ENCODE measurements at places on chromosomes 3 and 15.

- no peak for DNase-seq
Measured at GRCh38 chr3:163523375-163523774, 1554.9 kb downstream of the SI start.

GRCh38 chr3:149844091-149844490 is 31.1 kb downstream of the RNF13 start:
- no peak for DNase-seq

DNA sequence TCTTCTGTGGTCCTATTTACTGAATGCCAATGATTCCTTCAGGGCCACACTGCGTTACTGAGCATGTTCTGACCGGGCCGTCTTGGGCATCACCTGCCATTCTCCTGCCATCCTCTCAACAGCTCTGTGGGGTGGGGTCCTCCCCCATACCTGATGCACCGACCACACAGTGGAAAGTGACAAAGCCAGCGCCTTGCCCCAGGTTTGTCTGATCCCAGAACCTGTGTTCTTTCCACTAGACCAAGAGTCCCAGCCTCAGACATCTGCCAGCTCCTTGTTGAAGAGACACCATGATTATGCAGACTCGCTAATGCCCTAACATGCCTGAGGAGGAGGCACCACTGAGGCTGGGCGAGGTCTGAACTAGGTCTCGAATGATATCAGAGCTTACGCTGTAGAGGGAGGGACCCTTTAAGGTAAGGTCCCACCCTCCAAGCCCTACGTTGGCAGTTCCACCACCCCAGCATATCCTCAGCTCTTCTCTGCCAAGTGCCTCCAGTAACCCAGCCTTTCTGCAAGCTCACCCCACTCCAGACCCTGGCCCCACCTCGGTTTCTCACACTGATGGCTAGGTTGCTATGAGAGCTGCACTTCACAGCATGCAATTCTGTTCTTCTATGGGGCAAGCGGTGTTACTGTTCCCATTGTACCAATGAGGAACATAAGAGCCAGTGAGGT is 29.8 kb upstream of the PLXNA1 start:
- DNase-seq, result no peak

- DNase-seq, result no peak
Measured at GRCh38 chr3:102081572-102082289, 232.4 kb downstream of the NFKBIZ start.

DNA sequence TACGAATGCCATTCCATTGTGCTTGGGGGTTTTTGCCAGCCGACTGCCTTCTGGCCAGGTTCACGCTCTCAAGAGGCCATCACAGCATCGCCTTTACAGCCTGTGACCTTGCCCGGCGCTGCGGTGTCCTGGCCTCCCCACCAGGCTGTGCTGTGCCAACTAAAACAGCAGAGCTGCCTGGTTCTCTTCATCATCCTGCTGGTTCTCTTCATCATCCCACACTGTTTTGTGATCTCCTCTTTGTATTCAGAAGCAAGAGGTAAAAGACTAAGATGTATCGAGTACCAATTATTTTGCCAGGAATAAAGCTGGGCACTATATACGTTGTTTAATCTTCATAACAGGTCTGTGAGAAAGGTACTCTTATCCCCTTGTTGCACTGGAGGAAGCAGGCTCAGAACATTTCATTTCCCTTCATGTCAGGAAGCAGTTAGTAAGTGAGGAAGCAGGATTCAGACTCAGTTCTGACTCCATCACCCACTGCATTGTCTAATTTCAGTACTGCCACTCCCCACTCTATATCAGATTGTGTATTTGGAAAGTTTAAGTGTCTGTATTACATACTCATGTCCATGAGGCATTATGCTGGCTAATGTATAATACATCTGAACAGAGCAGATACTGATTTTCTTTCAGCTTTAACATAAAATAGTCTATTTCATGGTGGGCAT is 92.7 kb downstream of the LRRC28 start:
- no peak for DNase-seq

DNA sequence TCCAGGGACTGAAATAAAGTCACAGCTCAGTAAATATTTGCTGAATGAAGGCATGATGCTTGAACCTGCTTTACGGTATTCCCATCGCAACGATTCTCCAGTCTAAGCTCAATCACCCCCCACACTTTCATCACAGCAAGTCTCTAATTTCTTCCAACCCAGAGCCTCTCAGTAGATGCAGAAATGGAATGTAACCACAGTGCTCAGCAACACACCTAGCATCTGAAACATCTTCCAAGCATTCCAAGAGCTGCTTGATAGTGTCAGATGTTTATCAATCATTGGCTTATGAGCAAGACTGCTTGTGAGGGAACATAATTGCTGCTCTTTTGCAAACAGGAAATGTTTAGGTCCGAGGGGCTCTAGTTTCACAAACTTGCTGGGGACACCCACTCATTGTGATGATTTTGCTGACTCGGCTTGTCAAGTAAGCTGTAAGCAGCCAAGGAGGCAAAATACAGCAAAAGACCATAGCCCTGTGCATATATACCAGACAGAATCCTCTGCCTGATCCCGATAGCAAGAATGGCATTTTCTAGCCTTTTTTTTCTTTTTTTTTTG is 751.2 kb downstream of the NR2F2 start:
- DNase-seq, result no peak

GRCh38 chr3:65861718-65862117 is 177.0 kb downstream of the MAGI1 start:
- no peak for DNase-seq

DNA sequence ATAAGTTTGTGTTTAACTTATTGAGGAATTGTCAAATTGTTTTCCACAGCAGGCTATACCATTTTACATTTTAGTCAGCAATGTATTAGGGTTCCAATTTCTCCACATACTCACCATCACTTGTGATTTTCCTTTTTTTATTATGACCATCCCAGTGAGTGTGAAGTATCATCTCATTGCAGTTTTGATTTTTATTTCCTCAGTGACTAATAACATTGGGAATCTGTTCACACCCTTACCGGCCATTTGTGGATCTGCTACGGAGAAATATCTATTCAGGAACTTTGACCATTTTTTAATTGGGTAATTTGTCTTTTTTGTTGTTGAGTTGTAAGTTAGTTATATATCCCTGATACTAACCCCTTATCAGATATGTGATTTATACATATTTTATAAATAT is 54.8 kb upstream of the LMCD1 start:
- DNase-seq, result no peak

GRCh38 chr3:112813016-112813415 is 33.6 kb downstream of the CD200R1L start:
- no peak for DNase-seq

- no peak for DNase-seq
Measured at GRCh38 chr3:121718205-121718846, 31.2 kb downstream of the GOLGB1 start.

DNA sequence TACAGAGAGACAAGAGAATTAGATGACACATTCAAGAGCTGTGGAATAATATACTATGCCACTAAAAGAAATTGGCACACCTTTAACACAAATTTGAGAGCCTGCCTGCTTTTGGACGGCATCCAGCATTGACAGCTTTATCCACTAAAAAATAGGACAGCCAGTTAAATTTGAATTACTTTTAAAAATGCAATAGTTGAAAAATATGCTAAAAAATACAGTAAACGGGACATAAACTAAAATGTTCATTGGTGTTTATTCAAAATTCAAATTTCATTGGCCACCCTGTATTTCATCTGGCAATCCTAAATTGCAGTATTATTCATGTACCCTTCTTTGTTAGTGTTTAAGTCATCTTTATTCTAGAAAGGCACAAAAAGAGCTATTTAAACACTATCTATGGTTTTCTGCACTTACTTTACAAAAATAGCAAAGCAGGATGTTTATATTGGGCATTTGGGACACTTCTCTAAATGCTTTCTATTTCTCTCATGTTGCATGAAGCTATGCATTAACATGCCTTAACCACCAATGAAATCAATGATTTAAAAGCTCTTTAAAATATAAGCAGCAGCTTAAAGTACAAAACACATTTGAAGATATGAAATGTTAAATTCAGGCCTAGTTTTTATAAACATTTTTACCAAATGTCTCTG is 160.1 kb downstream of the NEK10 start:
- DNase-seq, result no peak

DNA sequence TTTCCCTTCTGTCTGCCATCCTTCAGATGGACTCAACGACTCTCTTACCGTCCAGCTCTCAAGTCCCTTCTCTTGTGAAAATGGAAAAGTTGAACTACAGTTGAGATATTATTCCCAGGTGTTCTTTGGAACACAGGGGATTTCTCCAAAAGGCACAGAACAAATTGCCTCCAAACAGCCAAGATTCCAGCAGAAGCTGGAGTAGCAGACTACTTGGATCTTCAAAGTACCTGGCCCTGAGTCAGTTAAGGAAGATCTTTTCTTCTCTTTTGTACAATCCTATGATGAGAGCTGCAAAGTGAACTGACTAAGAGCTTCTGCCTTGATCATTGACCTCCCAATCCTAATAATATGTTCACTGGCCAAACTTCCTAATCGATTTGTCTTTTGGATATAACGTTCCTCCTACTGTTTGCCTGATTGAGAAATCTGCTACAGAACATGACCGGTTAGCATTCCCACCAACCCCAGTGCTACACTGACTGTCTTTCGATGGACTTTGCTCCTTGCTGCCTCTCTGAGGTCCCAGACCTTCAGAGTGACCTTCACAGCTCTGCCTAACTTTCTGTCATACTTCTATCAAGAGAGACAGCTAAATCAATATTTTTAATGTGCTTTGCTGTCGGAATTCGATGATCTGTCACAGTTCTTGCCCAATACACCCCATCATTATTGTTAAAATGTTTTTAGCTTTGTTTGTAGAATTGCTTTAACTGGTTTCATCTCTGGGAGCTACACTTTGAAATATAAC is 21.9 kb downstream of the PAQR9 start:
- no peak for DNase-seq

- no peak for DNase-seq
Measured at GRCh38 chr3:197256836-197257444, 41.5 kb downstream of the DLG1 start.

DNA sequence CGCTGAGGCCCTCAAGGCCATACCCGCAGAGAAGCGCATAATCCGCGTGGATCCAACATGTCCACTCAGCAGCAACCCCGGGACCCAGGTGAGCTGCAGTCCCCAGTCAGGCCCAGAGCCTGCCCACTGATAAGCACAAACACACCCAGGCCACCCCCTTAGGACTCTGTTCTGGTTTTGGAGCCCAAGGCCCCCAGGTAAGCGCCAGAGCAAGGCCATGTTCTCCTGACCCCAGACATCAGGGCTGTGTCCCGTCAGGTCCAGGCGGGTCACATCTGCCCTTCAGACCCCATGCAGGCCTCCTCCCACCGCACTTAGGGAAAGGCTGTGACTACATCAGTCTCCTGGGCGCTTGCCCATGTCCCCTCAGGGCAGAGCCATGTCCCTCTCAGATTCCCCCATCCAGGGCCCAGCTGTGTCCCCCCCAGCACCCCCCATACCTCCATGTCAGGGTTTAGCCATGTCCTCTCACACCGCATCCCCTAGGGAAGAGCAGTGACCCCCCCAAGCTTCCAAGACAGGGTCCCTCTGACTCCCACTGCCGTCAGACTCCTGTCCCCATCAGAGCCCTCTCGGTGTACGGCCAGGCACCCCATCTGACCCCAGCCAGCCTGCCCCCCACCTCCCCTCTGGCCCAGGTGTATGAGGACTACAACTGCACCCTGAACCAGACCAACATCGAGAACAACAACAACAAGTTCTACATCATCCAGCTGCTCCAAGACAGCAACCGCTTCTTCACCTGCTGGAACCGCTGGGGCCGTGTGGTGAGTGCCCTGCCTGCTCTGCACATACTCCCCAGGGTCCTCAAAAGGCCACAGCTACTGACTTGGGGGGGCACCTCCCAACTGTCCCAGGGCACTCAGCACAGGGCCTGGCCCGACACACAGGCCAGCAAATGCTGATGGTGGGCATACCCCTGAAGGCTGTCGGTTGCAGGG is 1.6 kb downstream of the PARP3 start:
- DNase-seq, result no peak

DNA sequence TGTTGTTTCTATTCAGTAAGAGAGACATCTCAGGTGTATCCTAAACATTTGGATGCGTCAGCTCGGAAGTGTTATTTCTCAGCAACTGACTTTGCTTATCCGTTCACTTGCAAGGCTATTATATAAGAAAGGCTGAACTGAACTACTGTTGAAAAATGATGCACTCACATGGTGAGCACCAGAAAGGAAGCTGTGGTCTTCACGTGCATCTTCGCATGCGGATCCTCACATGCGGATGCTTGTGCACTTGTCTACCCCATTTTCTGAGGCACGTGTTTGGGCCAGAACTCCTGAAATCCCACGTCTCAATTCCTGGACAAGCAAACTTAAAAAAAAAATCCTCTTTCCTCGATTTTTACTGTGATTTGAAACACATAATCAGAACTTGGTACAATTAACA is 63.2 kb downstream of the PDZRN3 start:
- DNase-seq, result no peak

DNA sequence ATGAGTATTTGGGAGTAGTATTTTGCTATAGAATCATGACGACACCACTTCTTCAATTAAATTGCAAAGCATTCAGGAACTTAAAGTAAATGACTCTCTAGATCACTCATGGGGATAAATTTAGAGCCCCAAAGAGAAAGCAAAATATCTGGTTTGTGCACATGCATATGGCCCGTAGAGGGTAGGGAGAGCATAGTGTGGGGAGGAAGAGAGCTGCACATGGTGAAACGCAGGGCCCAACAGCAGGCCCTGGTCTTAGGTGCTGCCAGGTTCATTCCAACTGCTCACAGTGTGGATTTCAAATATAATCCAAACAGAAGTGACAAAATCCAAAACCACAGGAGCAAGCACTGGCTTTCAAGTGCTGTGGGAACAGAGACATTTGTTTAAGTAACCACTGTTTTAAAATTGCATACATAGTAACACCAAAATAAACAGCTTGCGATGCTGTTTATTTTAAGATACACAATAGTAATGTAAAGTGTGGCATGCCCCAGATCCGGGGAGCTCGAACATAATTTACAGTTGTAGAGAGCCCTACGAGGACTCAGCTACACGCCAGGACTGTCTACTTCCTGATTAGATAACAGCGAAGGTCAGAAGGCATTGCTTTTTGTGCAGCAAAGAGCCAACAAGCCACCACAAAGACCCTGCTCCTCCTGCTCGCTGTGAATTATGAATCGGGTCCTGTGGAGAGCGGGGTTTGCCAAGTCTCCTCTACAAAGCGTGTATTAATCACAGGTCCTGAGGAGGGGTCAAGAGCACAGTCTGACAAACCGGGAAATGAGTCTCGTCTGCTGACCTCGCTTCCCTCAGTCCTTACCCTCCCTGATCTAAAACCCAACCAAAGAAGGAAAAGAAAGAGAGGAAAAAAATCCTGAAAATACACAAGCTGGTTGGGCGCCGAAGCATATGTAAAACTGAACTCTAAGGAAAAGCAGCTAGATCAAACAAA is 80.6 kb downstream of the MEIS2 start:
- no peak for DNase-seq

- no peak for DNase-seq
Measured at GRCh38 chr15:55823191-55823670, 80.3 kb upstream of the PRTG start.

DNA sequence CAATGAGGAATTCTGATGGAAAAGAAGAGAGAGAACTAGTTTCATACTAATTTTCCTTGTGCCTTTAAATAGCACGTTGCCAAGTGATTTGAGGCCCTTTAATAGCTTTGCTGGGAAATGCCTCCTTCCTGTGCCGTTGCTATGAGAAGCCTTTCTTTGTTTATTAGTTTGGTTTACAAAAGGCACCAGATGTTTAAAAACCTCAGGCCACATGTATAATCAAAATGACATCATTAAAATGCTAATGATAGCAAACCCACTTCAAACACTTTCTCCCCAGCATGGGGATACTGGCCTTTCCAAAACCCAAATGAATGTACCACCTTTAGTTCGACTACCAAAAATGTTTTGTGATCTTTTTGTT is 50.0 kb upstream of the TBC1D23 start:
- peak; percentile 13 for DNase-seq

GRCh38 chr3:122299872-122300460 is 25.1 kb upstream of the CSTA start:
- no peak for DNase-seq

All from SW 1271 (cell line).